ENCODE measurements at places on chromosomes 7 and 10. TPM values are rescaled to one million over a fixed set of nuclear protein-coding genes. Genes with fewer than 3 reads are reported as not detected.

Gene ANXA7
- total RNA-seq, result 53.6 TPM

Gene HABP2
- not detected for total RNA-seq

Gene CPED1
- not detected for total RNA-seq

Gene STMP1
- 26.4 TPM for total RNA-seq

Gene PLEKHS1
- total RNA-seq, result not detected

Gene RPEL1
- total RNA-seq, result not detected

Gene RASSF4
- total RNA-seq, result 3.1 TPM

Gene NODAL
- total RNA-seq, result not detected

- no peak for DNase-seq
Observed at GRCh38 chr10:4813496-4813895, 12.5 kb upstream of the AKR1E2 start.

DNA sequence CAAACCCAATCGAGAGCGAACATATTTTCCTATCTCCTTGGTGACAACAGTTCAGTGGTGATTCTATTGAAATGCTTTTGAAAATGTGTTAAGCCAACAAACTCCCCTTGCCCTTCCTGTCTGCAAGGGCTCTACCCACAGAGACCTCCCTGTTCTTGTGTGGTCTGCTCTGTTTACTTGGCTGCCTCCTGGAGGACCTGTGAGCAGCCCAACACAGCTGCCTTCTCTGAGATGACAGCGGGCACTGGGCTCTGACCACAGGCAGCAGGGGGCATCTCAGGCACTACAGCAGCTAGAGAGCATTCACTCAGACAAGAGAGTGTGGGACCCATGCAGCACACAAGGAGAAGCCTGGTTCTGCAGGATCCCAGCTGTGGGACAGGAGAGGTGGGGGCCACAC lies 416.4 kb downstream of the TCERG1L start:
- no peak for DNase-seq

DNA sequence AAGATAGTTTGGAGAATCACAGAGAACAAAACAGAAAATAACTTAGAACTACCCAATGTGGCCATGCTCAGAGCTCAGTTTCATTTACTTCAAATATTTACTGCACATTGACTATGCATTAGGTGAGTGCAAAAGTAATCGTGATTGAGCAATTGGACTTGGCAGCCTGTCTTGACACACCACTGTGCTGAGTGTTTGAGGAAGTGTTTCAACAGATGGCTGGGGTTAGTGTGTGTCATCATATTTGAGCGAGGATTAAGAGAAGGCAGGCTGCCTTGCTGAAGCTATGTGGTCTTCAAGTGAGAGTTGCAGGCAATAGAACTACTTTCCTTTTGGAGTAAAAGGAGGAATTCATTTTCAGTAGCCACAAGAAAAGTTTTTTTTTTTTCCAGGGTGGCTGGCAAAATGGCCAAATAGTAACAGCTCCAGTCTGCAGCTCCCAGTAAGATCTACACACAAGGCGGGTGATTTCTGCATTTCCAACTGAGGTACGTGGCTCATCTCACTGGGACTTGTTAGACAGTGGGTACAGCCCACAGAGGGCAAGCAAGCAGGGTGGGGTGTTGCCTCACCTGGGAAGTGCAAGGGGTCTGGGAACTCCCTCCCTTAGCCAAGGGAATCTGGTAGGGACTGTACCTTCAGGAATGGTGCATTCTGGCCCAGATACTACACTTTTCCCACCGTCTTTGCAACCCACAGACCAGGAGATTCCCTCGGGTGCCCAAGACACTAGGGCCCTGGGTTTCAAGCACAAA lies 37.6 kb downstream of the AKR1C4 start:
- DNase-seq, result no peak

GRCh38 chr10:62199584-62199983 lies 69.1 kb downstream of the RTKN2 start:
- no peak for DNase-seq

GRCh38 chr7:128890306-128891109 lies 20.0 kb downstream of the KCP start:
- peak; percentile 75 for DNase-seq

- no peak for DNase-seq
Observed at GRCh38 chr7:130210181-130210935, 2.7 kb downstream of the SSMEM1 start.

DNA sequence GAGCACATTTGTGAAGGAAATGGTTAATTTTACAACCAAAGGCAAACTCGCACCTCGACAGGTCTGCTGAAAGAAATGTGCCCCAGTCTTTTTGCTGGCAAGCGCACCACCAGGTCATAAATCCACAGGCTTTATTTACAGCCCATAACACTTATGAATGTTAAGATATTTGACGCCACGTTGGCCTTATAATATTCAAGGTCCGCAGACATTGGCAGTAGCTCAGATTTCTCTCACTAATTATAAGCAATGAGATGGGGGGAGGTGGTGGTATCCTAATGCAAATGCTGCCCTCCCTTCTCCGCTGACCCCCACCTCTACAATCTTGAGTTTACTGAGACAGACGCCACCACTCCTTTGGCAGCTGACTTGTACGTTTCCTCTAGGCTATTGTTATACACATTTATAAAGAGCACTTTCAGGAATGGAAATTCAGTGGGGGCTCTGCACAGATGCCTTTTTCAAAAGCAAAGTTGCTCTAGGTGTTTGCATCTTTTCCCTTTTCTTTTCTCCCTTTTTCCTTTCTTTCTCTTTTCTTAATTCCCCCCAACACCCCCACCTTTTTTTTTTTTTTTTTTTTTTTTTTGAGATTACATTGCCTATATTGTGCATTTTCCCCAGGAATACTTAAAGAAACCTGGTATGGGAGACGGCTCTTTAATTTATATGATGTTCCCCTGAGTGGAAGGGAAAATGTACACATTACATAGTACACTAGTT lies 6.7 kb downstream of the TCF7L2 start:
- DNase-seq, result peak; percentile 48

DNA sequence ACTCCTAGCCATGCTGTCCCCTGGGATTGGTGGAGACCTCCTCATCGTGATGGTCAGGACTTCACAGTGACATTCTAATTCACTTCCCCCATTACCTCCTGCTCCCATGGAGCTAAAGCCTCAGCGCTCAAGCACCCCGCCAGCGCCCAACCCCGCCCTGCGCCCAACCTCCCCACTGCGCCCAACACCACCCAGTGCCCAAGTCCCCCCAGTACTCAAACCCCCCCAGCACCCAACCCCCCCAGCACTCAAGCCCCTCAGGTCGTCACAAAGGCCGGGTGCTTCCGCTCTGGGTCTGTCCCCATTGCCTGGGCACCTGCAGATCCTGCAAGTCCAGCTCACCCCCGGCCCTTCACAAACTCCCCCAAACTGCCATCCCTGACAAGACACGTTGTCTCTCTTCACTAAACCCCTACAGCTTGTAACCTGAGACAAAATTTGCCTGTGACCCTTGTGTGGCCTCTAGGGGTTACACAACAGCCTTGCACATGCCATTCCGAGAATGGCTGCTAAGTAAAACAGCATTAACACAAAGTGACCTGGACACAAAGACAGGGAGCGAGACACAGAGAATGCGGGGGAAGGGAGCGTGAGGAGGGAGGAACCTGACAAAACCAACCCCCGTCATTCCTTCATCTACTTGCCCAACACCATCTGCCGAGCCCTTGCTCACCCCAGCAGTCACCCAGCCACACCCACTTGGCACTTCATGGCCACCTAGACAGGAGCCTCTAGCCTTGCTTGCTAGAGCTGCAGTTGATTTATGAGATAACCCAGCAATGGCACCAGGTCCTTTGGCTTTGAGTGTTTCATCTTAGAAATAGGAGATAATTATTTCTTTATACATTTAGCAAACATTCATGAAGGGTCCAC lies 107.8 kb downstream of the ADARB2 start:
- peak; percentile 80 for DNase-seq

DNA sequence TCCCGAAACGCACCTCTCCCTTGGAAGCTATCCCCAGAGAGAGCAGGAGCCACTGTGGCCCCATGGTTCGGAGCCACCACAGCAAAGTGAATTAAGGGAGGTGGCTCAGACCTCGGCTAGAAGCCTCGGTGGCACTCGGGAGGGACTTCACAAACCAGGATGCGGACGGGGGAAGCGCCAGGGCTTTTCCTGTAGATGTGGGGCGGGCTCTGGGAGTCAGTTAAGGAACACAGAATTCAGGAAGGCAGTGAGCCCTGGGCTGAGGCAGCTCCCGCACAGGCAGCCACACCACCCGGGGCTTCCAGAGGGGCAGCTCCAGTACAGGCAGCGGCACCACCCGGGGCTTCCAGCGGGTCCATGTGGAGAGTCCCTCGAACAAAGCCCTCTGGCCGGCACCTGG lies 42.7 kb upstream of the DPYSL4 start:
- DNase-seq, result no peak

DNA sequence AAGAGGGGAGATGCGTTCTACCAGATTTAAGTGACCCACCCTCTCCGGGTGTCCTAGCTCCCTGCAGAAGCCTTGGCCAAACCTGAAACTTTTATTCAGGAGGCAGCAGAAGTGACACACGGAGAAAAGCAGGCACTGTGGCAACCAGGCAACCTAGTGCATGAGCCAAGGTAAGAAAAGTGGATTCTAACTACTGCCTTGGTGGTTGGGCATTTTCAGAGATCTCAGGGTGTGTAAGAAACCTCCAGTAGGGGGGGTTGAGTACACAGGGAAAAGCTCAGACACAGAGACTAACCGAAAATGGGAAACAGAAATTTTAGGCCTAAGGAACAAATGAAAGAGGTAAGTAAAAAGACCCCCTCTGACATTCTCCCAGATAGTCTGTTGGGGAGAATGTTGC lies 645.7 kb downstream of the ANKRD7 start:
- peak; percentile 62 for DNase-seq

GRCh38 chr10:119517235-119518141 lies 25.0 kb downstream of the RGS10 start:
- no peak for DNase-seq

DNA sequence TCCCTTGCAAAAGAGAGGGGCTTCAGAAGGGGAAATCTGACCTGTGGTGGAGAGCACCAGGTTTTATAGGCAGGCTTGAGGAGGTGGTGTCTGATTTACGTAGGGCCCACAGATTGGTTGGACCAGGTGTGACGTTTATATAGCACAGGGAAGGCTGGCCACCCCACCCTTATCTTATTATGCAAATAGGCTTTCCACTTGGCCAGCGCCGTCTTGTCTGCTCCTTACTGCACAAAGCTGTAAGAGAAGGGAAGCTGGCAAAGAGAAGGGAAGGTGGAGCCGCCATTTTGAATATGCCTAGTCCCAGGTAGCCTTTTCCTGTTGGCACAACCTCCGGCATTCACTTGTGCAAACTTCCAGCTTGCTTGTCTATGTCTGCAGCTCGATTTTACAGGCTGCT lies 221.4 kb downstream of the GATA3 start:
- no peak for DNase-seq

DNA sequence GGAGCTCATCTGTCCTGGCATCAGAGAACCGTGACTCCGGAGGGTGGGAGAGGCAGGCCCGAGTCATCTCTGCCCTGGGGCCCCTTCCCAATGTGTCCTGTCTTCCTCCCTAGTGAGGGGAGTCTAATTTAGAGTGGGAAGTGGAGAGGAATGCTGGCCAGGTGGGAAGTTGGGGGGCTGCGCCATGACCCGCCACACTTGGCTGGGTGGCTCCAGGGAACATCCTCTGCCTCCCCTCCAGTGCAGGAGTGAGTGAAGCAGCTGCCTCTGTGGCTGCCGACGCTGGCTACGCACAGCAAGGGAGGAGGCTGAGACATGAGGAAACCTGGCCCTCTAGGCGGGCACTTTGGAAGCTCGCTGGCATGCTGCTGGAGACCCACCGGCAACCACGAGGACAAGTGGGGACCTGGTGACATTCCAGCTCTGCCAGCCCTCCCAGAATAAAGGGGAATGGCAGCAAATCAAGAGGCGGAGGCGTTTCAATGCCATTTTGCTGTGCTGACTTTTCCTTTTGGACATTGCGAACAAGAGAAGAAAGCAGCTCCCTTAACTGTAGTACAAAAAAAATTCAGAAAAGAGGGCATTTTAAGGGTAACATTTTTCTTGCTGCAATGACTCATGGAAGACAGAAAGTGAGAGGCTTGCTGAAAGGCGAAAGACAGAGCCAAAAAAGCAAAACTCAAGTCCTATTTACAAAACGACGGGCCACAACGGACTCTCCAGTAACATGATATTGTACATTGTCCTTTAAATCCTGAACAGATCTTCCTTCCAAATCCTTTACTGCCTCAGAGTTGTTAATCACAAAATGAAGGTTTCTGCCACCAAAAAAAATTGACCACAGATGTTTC lies 121.2 kb upstream of the PITRM1 start:
- no peak for DNase-seq

DNA sequence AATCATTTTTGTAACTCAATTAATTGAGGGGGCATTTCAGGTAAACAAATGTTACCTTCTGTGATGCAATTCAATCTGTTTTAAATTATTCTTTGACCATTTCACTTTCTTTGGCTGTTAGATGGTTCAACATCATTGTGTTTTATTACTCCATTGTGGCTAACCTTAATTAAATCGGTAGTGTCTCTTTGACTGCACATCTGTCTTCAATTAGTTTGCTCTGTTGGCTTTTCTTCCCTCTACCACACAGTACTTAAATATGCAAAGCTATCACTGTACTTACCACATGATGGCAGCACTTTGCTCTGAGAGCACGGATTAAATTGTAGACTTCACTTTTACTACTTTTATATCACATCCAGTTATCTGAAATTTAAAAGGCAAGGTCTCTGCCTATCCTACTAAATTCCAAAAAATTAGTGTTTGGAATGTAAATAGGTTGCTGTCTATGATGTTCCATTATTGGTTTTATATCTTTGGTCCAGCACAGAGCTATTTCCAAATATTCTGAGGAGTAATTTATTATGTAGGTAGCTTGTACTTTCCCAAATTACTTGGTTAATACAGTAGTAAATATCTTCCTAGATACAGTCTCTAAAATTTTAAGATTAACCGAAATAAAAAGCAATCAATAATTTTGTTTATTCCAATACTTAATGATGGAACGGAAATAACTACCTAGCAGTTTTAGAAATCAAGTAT lies 352.0 kb downstream of the PCLO start:
- peak; percentile 78 for DNase-seq

- DNase-seq, result peak; percentile 68
Observed at GRCh38 chr7:768881-769504, 41.9 kb upstream of the PRKAR1B start.

GRCh38 chr10:130206216-130206737 lies 70.1 kb downstream of the GLRX3 start:
- no peak for DNase-seq

DNA sequence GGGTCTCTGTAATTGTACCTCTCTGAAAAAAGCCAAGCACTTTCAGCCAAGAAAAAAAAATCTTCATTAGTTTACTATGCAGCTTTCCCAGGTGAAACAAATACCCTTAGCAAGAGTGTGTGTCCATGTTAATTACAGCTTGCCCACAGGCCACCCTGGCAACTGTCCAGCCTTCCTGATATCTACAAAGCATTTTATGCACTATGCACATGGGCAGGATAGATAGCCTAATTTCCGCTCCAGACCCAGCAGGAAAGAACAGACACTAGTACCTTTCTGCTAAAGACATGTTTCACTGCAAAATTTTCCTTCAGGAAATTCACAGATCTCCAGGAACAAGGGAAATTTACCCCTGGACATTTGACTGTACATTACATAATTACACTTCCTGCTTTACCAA lies 24.4 kb downstream of the CACNA2D1 start:
- no peak for DNase-seq

GRCh38 chr7:135950972-135951371 lies 26.2 kb downstream of the MTPN start:
- no peak for DNase-seq
